ENCODE measurements at places on chromosomes 4 and X. TPM values are rescaled to one million over a fixed set of nuclear protein-coding genes. Genes with fewer than 3 reads are reported as not detected.

GRCh38 chr4:112061207-112061817 is 83.9 kb upstream of the FAM241A start:
- H3K4me3 ChIP-seq: no peak overlapping the region
- no peaks in the 10 kb centered on the region for H3K36me3 ChIP-seq
- peaks cover 4% of the 10 kb centered on the region for H3K4me1 ChIP-seq
- no peak for DNase-seq
- peaks cover 17% of the 10 kb centered on the region for H3K27me3 ChIP-seq
- no peak overlapping the region for H3K27ac ChIP-seq

DNA sequence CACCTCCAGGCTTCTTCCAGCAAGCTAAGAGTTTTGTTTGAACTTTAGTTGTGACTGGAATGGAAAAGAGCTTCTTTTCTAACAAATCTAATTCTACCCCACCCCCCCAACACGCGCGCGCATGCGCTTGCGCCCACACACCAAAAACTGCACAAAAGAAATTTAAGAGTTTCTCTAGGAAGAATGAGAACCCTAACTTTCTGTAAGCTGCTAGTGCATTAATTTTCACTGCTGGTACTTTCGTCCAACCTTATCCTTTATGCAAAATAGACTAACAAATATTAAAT is 9.0 kb upstream of the INTU start:
- DNase-seq: no peak
- H3K27ac ChIP-seq: no peak overlapping the region
- peak overlapping the region; percentile 65 for H3K4me3 ChIP-seq
- peaks cover 56% of the 10 kb centered on the region for H3K27me3 ChIP-seq

DNA sequence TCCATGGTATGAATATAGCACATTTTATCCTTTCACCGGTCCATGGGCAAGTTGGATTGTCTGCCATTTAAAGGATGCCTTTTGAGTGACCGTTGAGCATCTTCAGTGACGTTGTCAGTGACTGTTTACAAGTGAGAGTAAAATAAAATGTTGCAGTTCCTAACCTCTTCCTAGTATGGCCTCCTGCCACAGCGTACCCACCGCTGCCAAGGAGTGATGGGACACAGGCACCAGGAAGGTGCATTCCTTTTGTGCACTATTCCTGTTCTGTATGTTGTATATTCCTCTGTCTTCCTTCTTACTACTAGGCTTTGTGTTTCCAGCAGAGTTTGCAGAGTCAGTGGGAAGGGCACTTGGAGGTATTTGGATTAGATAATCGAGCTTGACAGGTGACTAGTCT is 61.5 kb downstream of the SNX25 start:
- no peaks in the 10 kb centered on the region for H3K27me3 ChIP-seq
- DNase-seq: no peak
- H3K36me3 ChIP-seq: peaks cover 20% of the 10 kb centered on the region
- no peak overlapping the region for H3K4me3 ChIP-seq

GRCh38 chr4:112201915-112202505 is 29.6 kb upstream of the AP1AR start:
- DNase-seq: no peak
- H3K4me1 ChIP-seq: peaks cover 10% of the 10 kb centered on the region
- no peak overlapping the region for H3K27ac ChIP-seq
- H3K27me3 ChIP-seq: no peaks in the 10 kb centered on the region
- no peak overlapping the region for H3K4me3 ChIP-seq

DNA sequence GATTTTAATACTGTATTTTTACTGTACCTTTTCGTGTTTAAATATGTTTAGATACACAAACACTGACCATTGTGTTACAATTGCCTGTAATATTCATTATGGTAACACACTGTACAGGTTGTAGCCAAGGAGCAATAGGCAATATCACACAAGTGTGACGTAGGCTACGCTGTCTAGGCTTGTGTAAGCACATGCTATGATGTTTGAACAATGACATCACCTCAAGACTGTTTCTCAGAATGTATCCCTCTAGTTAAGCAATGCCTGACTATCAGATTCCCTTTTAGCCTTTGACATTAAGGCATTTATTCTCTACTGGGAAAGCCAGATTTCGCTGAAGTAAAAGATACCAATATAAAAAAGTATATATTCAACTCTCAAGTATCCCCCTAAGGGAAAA is 66.2 kb downstream of the VCX3A start:
- no peaks in the 10 kb centered on the region for H3K4me1 ChIP-seq
- H3K27ac ChIP-seq: no peak overlapping the region
- no peaks in the 10 kb centered on the region for H3K36me3 ChIP-seq
- DNase-seq: no peak
- no peak overlapping the region for H3K4me3 ChIP-seq
- no peaks in the 10 kb centered on the region for H3K27me3 ChIP-seq

DNA sequence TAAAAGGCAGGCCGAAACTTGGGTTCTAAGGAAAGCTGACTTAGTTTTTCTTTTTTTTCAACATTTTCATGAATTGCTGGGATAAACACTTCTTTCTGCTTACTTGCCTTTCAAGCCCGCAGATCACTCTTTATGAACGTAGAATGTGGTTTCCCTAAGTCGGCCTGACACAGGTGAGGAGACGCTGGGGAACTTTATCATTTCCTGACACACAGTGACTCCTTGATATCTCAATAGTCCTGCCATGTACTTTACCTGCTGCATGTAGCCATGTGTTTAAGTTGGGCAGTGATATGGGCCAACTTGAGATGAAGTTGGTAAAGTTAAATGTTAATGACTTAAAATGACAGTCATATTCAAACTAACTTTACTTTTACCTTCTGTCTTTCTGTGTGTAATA is 26.6 kb upstream of the SNCA start:
- H3K4me1 ChIP-seq: no peaks in the 10 kb centered on the region
- H3K4me3 ChIP-seq: no peak overlapping the region
- no peak overlapping the region for H3K27ac ChIP-seq
- no peak for DNase-seq
- no peaks in the 10 kb centered on the region for H3K36me3 ChIP-seq
- H3K27me3 ChIP-seq: peaks cover 21% of the 10 kb centered on the region

DNA sequence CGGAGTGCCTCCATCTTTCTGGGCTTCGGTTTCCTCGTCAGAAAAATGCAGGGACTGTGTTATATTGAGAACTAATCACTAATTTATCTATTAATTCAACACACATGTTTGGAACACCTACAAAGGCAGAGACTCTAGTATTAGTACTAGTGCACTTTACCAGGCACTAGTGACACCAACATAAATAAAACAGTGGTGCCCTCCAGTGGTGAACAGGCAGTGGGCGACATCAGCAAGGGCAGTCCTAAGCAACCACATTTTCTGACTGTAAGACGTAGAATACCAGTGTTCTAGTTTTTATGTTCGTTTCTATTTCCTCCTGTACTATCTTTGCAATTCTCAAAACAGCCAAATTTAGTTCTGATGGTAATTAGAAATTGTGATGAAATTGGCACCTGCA is 69.1 kb upstream of the UCP1 start:
- H3K27ac ChIP-seq: no peak overlapping the region
- no peaks in the 10 kb centered on the region for H3K36me3 ChIP-seq
- H3K27me3 ChIP-seq: peaks cover under 1% of the 10 kb centered on the region
- no peak for DNase-seq
- H3K4me3 ChIP-seq: no peak overlapping the region

DNA sequence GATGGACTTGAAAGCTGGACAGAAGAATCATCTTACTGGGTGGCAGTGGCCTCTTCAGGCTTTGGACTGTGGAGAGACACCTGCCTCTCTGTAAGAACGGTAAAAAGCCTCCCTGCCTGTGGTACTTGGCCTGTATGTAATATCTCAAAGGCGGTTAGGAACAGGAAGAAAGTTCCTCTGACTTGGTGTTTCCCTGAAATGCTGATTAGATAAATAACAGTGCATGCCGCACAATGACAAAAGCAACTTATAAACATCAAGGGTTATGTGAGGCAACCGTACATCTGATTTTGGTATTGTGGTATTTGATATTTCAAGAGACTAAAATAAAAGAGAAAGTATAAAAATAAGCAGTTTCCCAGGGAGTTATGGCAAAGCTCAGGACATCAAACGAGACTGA is 92.4 kb upstream of the SORBS2 start:
- H3K4me3 ChIP-seq: no peak overlapping the region
- no peak for DNase-seq
- H3K27me3 ChIP-seq: peaks cover 2% of the 10 kb centered on the region

- H3K4me1 ChIP-seq: no peaks in the 10 kb centered on the region
- H3K36me3 ChIP-seq: no peaks in the 10 kb centered on the region
- no peaks in the 10 kb centered on the region for H3K27me3 ChIP-seq
- DNase-seq: no peak
Observed at GRCh38 chr4:34850968-34851367, 1393.3 kb downstream of the ARAP2 start.

- no peaks in the 10 kb centered on the region for H3K27me3 ChIP-seq
- H3K4me3 ChIP-seq: no peak overlapping the region
- H3K36me3 ChIP-seq: no peaks in the 10 kb centered on the region
- H3K4me1 ChIP-seq: peaks cover 1% of the 10 kb centered on the region
- no peak for DNase-seq
Observed at GRCh38 chrX:40260146-40260747, 162.5 kb upstream of the BCOR start.

DNA sequence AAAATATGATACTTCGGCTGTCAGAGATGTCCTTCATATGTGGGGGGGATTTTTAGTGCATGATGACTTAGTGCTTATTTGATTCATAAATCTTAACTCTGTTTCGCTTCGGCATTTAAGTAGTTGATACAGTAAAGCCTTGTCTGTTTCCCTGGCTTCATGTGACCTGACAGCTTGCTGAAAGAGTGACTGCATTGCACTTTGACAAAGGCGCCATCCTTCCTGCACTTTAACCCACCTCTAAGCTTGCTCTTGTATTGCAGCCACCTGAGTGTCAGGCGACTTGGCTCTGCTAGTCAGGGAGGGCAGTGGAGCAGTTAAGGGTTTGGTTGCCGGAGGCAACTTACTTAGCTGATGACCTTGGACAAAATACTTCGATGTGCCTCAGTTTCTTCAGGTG is 65.5 kb downstream of the PTTG2 start:
- peaks cover 27% of the 10 kb centered on the region for H3K36me3 ChIP-seq
- H3K4me1 ChIP-seq: peaks cover 8% of the 10 kb centered on the region
- no peaks in the 10 kb centered on the region for H3K27me3 ChIP-seq
- H3K4me3 ChIP-seq: no peak overlapping the region

DNA sequence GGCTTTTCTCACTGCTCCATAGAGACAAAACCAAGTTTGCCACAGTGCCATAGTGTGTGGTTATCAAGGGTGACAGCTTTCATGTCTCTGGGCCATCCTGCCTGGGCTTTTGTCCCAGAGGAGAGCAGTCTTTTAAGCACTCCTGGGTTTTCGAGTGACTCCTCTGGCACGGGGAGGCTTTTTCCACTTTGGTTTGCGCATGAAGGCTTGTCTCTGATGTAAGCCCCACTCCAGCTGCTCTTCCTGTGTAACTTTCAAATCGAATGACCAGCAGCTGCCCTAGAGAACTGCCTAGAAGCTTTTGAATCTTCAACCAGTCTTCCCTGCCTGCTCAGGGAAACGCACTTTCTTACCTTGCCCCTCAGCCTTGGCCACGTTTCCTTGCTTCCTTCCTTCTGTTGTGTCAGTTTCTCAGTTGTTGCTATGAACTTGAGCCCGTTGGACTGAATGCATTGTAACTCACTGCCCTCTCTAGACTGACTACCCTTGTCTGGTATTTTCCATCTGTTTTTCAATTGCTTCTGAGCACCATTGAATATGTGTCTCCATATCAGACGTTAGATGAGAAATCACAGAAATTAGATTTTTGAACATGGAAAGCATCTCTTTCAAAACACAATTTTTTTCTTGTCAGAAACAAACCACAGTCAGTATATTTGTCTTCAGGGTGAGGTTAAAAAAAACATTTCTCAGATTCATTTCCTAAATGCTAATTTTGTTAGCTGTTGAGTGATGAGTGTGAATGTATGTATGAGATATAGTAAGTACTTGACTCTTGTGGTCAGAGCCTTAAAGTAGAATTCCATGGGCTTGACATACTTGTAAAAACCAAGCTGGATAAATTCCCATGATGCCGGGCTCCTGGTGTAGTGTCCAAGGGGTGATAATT is 45.3 kb downstream of the SLC9A6 start:
- no peak for DNase-seq
- H3K4me1 ChIP-seq: no peaks in the 10 kb centered on the region
- no peak overlapping the region for H3K4me3 ChIP-seq
- H3K27me3 ChIP-seq: no peaks in the 10 kb centered on the region
- no peaks in the 10 kb centered on the region for H3K36me3 ChIP-seq
- no peak overlapping the region for H3K27ac ChIP-seq

GRCh38 chr4:144782345-144782744 is 136.4 kb downstream of the HHIP start:
- no peak overlapping the region for H3K27ac ChIP-seq
- H3K4me1 ChIP-seq: peaks cover 4% of the 10 kb centered on the region
- H3K4me3 ChIP-seq: no peak overlapping the region
- no peak for DNase-seq
- H3K36me3 ChIP-seq: no peaks in the 10 kb centered on the region
- peaks cover 8% of the 10 kb centered on the region for H3K27me3 ChIP-seq

DNA sequence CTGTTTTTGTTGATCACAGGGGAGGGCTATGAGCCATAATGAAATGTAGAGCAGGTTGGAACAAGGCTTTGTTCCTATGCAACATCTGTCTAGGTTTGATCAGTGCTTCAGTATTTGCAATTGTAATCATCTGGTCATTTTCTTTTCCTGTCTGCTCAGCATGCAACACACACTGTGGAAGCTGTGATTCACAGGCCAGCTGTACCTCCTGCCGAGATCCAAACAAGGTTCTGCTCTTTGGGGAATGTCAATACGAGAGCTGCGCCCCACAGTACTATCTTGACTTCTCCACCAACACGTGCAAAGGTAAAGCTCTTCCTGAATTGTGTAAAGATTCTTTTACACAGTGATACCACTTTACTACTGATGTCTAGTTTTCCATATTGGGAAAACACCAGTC is 181.9 kb upstream of the ANXA3 start:
- no peak overlapping the region for H3K4me3 ChIP-seq
- H3K4me1 ChIP-seq: no peaks in the 10 kb centered on the region
- DNase-seq: no peak
- H3K27me3 ChIP-seq: peaks cover 23% of the 10 kb centered on the region
- H3K36me3 ChIP-seq: no peaks in the 10 kb centered on the region

DNA sequence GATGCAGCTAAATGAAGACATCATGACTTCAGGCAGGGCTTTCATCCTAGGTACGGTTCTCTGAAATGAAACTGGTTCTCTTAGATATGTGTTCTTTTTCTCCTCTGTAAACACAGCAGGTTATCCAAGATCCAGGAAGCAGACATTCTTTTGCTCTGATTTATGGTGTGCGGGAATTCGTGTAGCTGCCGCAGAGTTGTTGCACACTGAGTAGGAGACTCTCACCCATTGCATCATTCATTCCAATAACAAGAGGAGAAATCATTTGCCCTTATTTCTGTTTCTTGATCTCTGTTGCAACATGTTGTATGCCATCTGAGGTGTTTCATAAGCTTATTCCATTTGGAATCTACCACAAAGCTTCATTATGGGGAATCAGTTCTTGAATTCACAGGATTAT is 133.6 kb upstream of the VCX2 start:
- H3K27ac ChIP-seq: no peak overlapping the region
- H3K27me3 ChIP-seq: no peaks in the 10 kb centered on the region
- no peaks in the 10 kb centered on the region for H3K4me1 ChIP-seq
- H3K4me3 ChIP-seq: no peak overlapping the region
- H3K36me3 ChIP-seq: no peaks in the 10 kb centered on the region

Gene SLC10A3
- 25.3 TPM for total RNA-seq

Gene SLC16A2
- total RNA-seq: 0.06 TPM

Gene KCTD8
- total RNA-seq: not detected

Gene SYNPO2
- total RNA-seq: 0.96 TPM

Gene GPR82
- total RNA-seq: 0.97 TPM

Gene PITX2
- not detected for total RNA-seq

Gene ACSL4
- 44.3 TPM for total RNA-seq

Gene SYP
- 2.6 TPM for total RNA-seq

Gene SLC38A5
- 62.6 TPM for total RNA-seq

Gene GAGE1
- total RNA-seq: not detected

Gene RNF150
- total RNA-seq: not detected
